ENCODE measurements at places on chromosomes 5 and 9.
A peak's percentile ranks its signal among the peaks of the same experiment; 100 is the strongest.

- no peak overlapping the region for H3K4me3 ChIP-seq
- no peaks in the 10 kb centered on the region for H3K27me3 ChIP-seq
- no peak overlapping the region for H3K27ac ChIP-seq
- no peak for DNase-seq
These were observed 395.7 kb upstream of the ACTBL2 start for GRCh38 chr5:57878301-57878722.

DNA sequence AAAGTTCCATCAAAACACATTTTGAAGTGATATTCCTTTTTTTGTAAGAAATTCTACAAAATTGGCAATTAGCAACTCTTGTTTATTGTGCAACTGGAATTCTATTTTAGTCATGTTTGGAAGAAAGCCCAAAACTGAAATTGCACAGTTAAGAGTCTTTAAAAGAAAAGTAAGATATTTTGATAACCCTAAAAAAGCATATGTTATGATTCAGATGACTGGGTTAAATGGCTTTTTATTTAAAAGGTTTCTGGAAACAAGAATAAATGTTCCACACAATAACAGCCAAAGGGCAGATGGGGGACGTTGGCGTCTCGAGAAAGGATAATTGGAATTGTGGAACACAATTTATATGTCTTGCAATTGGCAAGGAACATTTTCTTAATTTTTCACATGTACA lies 275.2 kb downstream of the CDH9 start:
- H3K4me1 ChIP-seq: no peaks in the 10 kb centered on the region
- DNase-seq: no peak
- H3K27me3 ChIP-seq: no peaks in the 10 kb centered on the region

- no peaks in the 10 kb centered on the region for H3K4me1 ChIP-seq
- peaks cover 10% of the 10 kb centered on the region for H3K27me3 ChIP-seq
- no peak overlapping the region for H3K27ac ChIP-seq
- peak; percentile 71 for DNase-seq
- no peaks in the 10 kb centered on the region for H3K36me3 ChIP-seq
- H3K4me3 ChIP-seq: no peak overlapping the region
These were observed 13.9 kb upstream of the KIF12 start for GRCh38 chr9:114112778-114113584.

- H3K4me1 ChIP-seq: peaks cover 28% of the 10 kb centered on the region
- peak within 1 kb of the TSS; percentile 63 for H3K27ac ChIP-seq
- peaks cover 62% of the 10 kb centered on the region for H3K27me3 ChIP-seq
- H3K36me3 ChIP-seq: no peaks in the 10 kb centered on the region
- DNase-seq: peak; percentile 87
These were observed at the start of gene PRUNE2 for GRCh38 chr9:76905791-76906646. Gene PRUNE2, minus strand, starts transcription at chr9:76906114. Its CDS starts 151 bp downstream, at chr9:76905963.

DNA sequence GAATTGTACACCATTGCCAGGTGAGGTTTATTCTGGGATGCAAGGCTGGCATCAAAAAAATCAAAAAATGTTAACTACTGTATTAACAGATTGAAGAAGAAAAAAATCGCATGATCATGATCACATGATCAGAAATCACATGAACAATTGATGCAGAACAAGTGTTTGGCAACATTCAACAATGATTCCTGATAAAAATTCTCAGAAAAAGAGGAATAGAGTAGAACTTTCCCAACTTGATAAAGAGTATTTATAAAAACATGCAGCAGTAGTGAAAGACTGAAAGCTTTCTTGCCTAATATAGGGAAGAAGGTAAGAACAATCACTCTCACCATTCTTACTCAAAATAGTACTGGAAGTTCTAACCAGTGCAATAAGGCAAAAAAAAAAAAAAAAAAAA lies 16.4 kb downstream of the SLCO4C1 start:
- no peak overlapping the region for H3K27ac ChIP-seq
- H3K4me3 ChIP-seq: no peak overlapping the region
- no peak for DNase-seq
- H3K36me3 ChIP-seq: no peaks in the 10 kb centered on the region

DNA sequence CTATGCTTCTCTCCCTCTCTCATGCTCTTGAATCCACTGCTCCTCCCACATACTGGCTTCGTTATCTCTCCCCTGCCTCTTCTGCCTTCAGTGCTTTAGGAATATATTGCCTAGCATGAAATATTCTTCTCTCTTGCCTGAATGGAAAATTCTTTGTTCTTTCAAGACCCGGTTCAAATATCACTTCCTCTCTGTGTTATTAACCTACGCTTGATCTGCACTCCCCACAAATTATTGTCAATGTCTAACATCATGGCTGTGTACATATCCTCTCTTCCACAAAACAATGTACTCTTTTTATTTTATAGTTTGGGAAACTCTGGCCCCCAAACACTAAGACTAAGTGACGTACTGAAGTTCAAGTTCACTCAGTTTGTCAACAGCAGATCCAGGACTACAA lies 211.0 kb downstream of the SEC61B start:
- H3K4me3 ChIP-seq: no peak overlapping the region
- H3K36me3 ChIP-seq: no peaks in the 10 kb centered on the region
- no peak overlapping the region for H3K27ac ChIP-seq

DNA sequence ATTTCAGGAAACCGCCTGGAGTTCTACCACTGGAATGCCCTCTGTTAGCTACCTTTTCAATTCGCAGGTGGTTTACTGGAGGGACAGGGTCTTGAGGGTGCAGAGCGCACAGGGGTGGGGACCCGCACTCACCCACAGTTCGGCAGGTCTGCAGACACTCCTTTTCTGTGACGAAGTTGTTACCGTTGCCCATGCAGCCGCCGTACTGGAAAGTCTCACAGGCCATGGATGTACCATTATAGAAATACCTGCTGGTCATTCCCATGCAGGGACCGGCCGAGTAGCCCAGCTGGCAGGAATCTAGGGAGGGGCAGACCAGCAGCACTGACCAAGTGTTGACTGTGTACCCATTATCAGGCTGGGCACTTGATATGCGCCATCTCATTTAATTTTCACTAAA lies 16.8 kb downstream of the AMBP start:
- DNase-seq: no peak
- no peak overlapping the region for H3K27ac ChIP-seq
- H3K4me3 ChIP-seq: no peak overlapping the region
- no peaks in the 10 kb centered on the region for H3K4me1 ChIP-seq

DNA sequence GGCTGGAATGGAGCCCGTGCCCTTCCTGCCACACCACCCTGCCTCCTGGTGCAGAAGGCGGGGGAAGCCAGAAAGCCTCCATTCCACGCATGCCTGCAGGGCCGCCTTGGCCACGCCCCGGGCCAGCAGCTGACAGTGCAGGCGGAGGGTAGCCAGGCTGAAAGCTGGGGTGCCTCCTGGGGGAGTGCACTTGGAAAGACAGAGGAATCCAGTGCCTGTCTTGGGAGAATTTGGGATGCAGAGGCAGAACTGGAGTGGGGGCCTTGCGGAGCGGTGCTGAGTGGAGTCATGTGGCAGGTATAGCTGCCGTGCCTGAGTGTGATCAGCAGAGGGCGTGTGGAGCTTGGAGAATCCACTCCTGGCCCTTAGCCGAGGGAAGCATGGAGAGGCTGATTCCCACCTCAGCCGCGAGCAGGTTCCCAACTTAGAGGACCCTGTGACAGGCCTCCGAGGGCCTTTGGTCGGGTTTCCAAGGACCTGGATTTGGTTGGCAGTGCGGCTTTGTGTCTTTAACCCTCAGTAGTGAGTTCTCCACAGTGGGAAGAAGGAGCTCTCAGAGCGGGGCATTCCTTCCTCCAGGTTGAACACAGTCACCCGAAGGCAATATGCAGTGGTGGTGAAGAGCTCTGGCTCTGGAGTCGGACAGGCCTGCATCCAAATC lies 9.1 kb upstream of the URM1 start:
- DNase-seq: peak; percentile 84
- H3K4me1 ChIP-seq: peaks cover 23% of the 10 kb centered on the region
- H3K27me3 ChIP-seq: no peaks in the 10 kb centered on the region
- H3K36me3 ChIP-seq: no peaks in the 10 kb centered on the region
- H3K27ac ChIP-seq: peak overlapping the region; percentile 71
- H3K4me3 ChIP-seq: peak overlapping the region; percentile 32

GRCh38 chr5:14440223-14440581 lies 141.4 kb upstream of the OTULINL start:
- H3K36me3 ChIP-seq: no peaks in the 10 kb centered on the region
- no peaks in the 10 kb centered on the region for H3K27me3 ChIP-seq
- H3K4me3 ChIP-seq: peak overlapping the region; percentile 17
- peaks cover 15% of the 10 kb centered on the region for H3K4me1 ChIP-seq
- DNase-seq: no peak

DNA sequence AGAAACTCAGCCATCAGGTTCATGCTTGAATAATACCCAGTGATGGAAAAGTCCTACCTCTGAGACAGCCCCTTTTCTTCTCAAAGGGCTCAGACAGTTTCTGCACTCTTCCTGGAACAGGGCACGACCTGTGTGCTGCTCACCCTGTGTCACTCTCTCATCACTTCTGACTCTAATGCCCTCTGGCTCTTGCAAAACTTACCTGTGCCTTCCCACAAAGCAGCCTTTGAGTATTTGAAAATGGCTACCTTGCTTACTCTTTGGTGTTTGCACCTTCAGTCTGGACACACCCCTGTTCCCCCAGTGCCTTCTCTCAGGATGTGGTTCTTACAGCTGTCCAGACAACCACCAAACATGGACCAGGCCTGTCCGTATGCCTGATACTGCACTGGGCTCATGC lies 171.4 kb downstream of the GRIA1 start:
- no peak for DNase-seq
- no peaks in the 10 kb centered on the region for H3K36me3 ChIP-seq
- H3K4me1 ChIP-seq: no peaks in the 10 kb centered on the region

- H3K27me3 ChIP-seq: no peaks in the 10 kb centered on the region
- H3K4me3 ChIP-seq: peak overlapping the region; percentile 98
- no peaks in the 10 kb centered on the region for H3K36me3 ChIP-seq
- peaks cover 22% of the 10 kb centered on the region for H3K4me1 ChIP-seq
- DNase-seq: peak; percentile 11
These were observed 329 bp downstream of the CDC23 start for GRCh38 chr5:138212828-138213160.

DNA sequence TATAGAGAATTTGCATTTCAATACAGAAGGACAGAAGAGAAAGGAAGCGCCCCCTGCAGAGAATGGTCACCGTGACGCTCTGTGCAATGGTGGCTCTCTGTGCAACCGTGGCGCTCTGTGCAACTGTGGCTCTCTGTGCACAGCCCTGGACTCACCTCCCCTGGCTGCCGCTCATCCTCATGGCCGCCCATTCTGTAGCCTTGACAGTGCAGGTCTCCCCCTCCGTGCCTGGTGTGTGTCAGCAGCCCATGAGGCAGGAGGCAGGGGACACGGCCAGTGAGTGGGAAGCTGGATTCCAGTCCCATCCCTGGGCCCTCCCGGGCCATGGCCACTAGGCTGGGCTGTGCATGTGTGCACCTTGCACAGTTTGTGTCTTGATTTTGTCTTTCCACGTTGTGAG lies 12.0 kb downstream of the EXOC3 start:
- no peaks in the 10 kb centered on the region for H3K4me1 ChIP-seq
- DNase-seq: peak; percentile 5
- peaks cover 52% of the 10 kb centered on the region for H3K36me3 ChIP-seq
- no peak overlapping the region for H3K27ac ChIP-seq
- no peak overlapping the region for H3K4me3 ChIP-seq

- no peak overlapping the region for H3K27ac ChIP-seq
- H3K4me3 ChIP-seq: no peak overlapping the region
- DNase-seq: no peak
- no peaks in the 10 kb centered on the region for H3K36me3 ChIP-seq
These were observed 89.5 kb upstream of the GRIA1 start for GRCh38 chr5:153400931-153401330.

- H3K4me3 ChIP-seq: no peak overlapping the region
- H3K36me3 ChIP-seq: no peaks in the 10 kb centered on the region
- H3K27me3 ChIP-seq: no peaks in the 10 kb centered on the region
- peaks cover 46% of the 10 kb centered on the region for H3K4me1 ChIP-seq
These were observed 13.3 kb downstream of the PHF2 start for GRCh38 chr9:93589688-93590087.

DNA sequence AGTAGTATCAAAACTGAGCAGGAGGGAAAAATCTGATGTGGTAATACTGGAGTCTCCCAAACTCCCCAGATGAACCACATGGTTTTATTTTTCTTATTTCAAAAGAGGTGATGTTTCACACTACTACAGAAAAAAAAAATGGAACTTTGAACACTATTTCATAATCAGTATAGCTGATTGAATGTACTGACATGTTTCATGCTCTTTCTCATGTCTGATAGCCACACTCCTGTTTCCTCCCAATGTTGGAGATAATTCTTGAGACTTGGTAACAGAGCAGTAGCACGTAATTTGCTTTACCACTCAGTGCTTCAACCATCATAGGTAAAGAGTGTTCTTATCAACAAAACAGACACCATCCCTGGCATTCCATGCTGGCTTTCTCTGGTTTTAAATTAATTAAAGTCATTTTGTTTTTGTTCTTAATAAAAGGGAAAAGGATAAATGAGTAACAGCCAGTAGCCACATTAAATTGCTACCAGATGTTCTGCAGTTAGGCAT lies 85.2 kb downstream of the MUSK start:
- H3K4me1 ChIP-seq: no peaks in the 10 kb centered on the region
- H3K36me3 ChIP-seq: no peaks in the 10 kb centered on the region
- no peaks in the 10 kb centered on the region for H3K27me3 ChIP-seq
- H3K4me3 ChIP-seq: no peak overlapping the region

- no peaks in the 10 kb centered on the region for H3K27me3 ChIP-seq
- no peaks in the 10 kb centered on the region for H3K4me1 ChIP-seq
- no peaks in the 10 kb centered on the region for H3K36me3 ChIP-seq
These were observed 539.8 kb downstream of the PRELID2 start for GRCh38 chr5:145295236-145295835.

DNA sequence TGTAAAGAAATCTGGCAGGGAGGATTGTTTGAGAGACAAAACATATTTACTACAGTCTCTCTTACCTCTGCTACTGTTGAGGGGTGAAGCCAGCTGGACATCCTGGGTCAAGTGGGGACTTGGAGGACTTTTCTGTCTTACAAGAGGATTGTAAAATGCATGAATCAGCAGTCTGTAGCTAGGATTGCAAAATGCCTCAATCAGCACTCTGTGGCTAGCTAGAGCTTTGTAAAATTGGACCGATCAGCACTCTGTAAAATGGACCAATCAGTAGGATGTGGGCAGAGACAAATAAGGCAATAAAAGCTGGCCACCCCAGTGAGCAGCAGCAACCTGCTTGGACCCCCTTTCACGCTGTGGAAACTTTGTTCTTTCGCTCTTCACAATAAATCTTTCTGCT lies 995.8 kb upstream of the CDH6 start:
- H3K27me3 ChIP-seq: no peaks in the 10 kb centered on the region
- H3K4me1 ChIP-seq: no peaks in the 10 kb centered on the region
- no peak overlapping the region for H3K4me3 ChIP-seq
- DNase-seq: no peak

DNA sequence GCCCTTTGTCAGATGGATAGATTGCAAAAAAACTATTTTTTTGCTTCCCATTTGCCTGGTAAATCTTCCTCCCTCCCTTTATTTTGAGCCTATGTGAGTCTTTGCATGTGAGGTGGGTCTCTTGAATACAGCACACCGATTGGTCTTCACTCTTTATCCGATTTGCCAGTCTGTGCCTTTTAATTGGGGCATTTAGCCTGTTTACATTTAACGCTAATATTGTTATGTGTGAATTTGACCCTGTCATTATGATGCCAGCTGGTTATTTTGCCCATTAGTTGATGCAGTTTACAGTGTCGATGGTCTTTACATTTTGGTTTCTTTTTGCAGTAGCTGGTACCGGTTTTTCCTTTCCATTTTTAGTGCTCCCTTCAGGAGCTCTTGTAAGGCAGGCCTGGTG lies 13.0 kb upstream of the DEPDC1B start:
- no peak for DNase-seq
- no peak overlapping the region for H3K27ac ChIP-seq
- no peak overlapping the region for H3K4me3 ChIP-seq
- H3K4me1 ChIP-seq: no peaks in the 10 kb centered on the region
- H3K27me3 ChIP-seq: no peaks in the 10 kb centered on the region
- H3K36me3 ChIP-seq: no peaks in the 10 kb centered on the region

GRCh38 chr5:50666261-50667022 lies at the start of gene PARP8:
Gene PARP8, plus strand, starts transcription at chr5:50666637. Its CDS starts 459 bp downstream, at chr5:50667096.
- peaks cover 28% of the 10 kb centered on the region for H3K4me1 ChIP-seq
- peak within 1 kb of the TSS; percentile 90 for H3K27ac ChIP-seq
- peak; percentile 52 for DNase-seq
- peaks cover 42% of the 10 kb centered on the region for H3K27me3 ChIP-seq
- no peaks in the 10 kb centered on the region for H3K36me3 ChIP-seq
